Type B pancreatic cell (in vitro differentiated cells): ENCODE measurements at places on chromosomes 1 and 21.

- no peak overlapping the region for H3K27ac ChIP-seq
- no peaks in the 10 kb centered on the region for H3K36me3 ChIP-seq
- peaks cover under 1% of the 10 kb centered on the region for H3K4me1 ChIP-seq
- DNase-seq = no peak
These were observed 359.3 kb downstream of the SMYD3 start for GRCh38 chr1:246147524-246148461.

DNA sequence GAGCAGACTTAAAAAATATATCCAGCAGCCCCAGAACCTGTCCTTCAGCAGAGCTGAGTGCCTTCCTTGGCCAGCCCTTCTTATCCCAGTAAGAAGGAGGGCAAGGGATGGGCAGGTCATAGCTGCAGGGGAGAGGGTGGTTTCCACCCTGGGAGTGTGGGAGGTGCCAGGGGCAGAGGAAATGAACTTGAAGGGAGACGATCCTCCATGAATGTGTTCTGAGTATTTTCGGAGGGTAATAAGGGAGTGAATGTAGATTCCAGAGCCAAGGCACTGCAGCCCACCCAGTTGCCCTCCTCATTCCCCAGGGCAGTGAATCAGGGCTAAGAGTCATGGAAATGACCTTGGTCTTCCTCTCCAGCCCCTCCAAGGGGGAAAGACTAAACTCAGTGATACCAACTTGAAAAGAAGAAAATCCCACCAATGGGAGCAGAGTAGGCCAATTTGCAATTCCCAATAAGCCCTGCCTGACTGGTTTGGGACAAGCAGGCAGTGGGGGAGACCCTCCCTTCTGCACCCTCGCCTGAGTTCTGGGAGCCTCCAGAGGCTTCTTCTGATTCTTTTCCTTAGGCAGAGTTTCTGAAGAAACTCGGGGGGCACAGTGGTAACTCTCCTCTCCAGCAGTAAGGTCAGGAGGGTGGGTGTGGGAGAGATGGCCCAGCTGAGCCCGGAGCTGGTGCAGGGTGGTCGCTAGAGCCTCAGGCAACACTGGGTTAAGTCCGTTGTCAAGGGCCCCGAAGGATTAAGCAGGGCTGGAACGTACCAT is 4.2 kb downstream of the MYOG start:
- DNase-seq = peak; percentile 39
- no peaks in the 10 kb centered on the region for H3K36me3 ChIP-seq

- H3K36me3 ChIP-seq = no peaks in the 10 kb centered on the region
- no peak overlapping the region for H3K27ac ChIP-seq
- no peaks in the 10 kb centered on the region for H3K4me1 ChIP-seq
- H3K27me3 ChIP-seq = peaks cover 7% of the 10 kb centered on the region
- H3K4me3 ChIP-seq = no peak overlapping the region
- no peak for DNase-seq
These were observed 7.6 kb upstream of the XKR8 start for GRCh38 chr1:27952147-27952546.

GRCh38 chr1:114108751-114109255 is 44.9 kb downstream of the SYT6 start:
- peaks cover 31% of the 10 kb centered on the region for H3K27me3 ChIP-seq
- H3K27ac ChIP-seq = no peak overlapping the region
- H3K4me1 ChIP-seq = peaks cover 38% of the 10 kb centered on the region
- H3K36me3 ChIP-seq = no peaks in the 10 kb centered on the region
- no peak for DNase-seq

GRCh38 chr1:71046891-71047634 is 553 bp downstream of the PTGER3 start:
- no peak for DNase-seq
- H3K27ac ChIP-seq = no peak overlapping the region
- H3K4me3 ChIP-seq = peak overlapping the region; percentile 86
- peaks cover 58% of the 10 kb centered on the region for H3K27me3 ChIP-seq

DNA sequence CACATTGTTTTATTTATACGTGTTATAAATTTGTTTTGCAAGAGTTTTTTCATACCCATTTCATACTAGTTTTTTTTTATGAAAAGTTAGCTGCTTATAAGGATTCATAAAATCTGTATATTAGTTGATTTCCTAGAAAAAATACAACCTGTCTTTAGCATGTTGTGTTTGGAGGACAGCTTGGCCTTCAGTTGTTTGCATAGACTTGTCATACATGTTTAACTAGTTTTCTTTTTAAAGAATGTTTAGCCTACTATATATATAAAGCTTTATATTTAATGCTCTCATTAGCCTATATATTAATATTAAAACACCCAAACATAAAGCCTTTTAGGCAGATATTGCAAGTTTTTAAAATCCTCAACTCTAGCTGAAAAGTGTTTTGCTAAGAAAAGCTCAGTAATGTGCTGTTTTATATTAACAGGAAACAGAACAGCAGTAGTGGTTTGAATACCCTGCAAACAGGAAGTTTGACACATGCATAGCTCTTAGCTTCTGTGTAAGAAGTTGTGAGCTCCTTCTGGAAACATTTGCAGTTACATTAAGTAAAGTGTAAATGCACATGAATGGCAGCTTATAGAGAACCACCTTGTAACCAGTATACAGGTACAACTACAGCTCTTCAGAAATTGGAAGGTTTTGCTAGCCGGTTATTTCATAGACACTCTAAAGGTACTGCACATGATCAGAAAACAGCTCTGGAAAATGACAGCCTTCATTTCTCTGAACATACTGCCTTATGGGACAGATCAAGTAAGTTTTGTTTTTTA is at the start of gene PRKACB:
Gene PRKACB (plus strand): TSS at position 476 of the 770 bp plus-strand sequence. CDS start 91 bp downstream, at position 567.
- DNase-seq = no peak
- peaks cover 3% of the 10 kb centered on the region for H3K4me1 ChIP-seq
- peak within 1 kb of the TSS; percentile 59 for H3K27ac ChIP-seq
- no peaks in the 10 kb centered on the region for H3K36me3 ChIP-seq
- H3K4me3 ChIP-seq = no peak within 1 kb of the TSS

GRCh38 chr21:27365394-27365793 is 398.5 kb upstream of the ADAMTS5 start:
- no peaks in the 10 kb centered on the region for H3K36me3 ChIP-seq
- H3K4me1 ChIP-seq = no peaks in the 10 kb centered on the region
- H3K4me3 ChIP-seq = no peak overlapping the region

DNA sequence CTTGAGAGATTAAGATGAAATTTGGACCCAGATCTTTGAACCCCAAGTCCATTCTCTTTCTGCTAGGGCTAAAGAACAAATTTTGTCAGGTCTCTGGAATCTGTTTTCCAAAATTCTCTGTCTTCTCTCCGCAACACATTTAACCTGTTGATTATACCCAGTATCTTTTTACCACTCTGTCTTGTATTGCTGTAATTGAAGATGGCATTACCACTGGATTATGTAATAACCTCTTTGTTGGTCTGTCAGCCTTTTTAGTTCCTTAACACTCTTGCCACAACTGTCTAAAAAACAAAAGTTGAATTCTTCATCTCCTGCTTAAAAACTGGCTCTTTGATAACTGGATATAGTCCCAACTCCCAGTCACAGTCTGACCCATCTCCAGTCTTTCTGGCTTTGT is 3.0 kb downstream of the SRP9 start:
- DNase-seq = no peak
- peak overlapping the region; percentile 66 for H3K4me3 ChIP-seq
- H3K4me1 ChIP-seq = peaks cover 14% of the 10 kb centered on the region
- H3K36me3 ChIP-seq = peaks cover 12% of the 10 kb centered on the region

DNA sequence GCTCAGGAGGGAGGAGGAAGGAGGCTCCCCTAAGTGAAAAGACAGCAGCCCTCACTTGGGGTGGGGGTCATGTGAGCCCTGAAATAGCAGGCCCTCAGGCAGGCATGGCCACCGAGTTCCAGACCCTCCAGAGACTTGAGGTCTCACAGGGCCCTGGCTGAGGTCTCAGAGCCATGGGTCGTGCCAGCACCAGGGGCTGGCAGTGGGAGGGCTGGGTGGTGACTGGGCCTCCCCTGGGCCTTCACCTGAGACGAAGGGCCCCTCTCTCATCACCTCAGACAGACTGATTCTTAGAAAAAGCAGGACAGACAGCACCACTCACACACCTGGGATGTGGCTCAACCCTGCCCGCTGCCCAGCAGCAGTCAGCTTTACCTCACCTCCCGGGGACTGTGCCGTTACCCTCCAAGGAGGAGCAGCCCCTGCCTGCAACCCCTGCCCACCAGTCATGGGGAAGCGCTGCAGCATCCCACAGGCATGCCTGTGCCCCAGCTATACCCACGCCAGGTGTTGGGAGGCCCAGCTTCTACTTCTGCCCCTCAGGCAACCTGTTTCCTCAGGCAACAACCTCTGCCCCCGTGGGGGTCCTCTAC is 42.6 kb upstream of the LRP8 start:
- no peak overlapping the region for H3K4me3 ChIP-seq
- no peaks in the 10 kb centered on the region for H3K36me3 ChIP-seq
- peaks cover 10% of the 10 kb centered on the region for H3K27me3 ChIP-seq
- no peak overlapping the region for H3K27ac ChIP-seq

DNA sequence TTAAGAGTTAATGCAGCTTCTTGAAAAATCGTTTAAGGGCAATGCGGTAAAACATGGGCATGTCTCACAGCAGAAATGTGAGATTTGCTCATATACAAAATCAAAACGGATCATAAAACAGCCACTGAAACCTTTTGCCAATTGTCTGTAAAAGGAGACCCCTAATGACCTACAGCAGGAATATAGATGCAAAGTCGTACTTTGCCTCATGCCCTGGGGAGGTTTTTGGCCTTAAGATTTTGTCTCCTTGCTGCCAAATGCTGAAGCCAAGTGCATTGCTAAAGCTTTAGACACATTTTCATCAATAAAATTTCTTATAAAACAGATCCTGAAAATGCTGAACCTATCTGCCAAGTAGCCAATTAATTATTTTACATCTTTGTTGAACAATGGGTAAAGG is 226.9 kb downstream of the TGFB2 start:
- no peaks in the 10 kb centered on the region for H3K36me3 ChIP-seq
- peaks cover 4% of the 10 kb centered on the region for H3K4me1 ChIP-seq
- H3K27ac ChIP-seq = no peak overlapping the region
- DNase-seq = no peak
- H3K27me3 ChIP-seq = no peaks in the 10 kb centered on the region

DNA sequence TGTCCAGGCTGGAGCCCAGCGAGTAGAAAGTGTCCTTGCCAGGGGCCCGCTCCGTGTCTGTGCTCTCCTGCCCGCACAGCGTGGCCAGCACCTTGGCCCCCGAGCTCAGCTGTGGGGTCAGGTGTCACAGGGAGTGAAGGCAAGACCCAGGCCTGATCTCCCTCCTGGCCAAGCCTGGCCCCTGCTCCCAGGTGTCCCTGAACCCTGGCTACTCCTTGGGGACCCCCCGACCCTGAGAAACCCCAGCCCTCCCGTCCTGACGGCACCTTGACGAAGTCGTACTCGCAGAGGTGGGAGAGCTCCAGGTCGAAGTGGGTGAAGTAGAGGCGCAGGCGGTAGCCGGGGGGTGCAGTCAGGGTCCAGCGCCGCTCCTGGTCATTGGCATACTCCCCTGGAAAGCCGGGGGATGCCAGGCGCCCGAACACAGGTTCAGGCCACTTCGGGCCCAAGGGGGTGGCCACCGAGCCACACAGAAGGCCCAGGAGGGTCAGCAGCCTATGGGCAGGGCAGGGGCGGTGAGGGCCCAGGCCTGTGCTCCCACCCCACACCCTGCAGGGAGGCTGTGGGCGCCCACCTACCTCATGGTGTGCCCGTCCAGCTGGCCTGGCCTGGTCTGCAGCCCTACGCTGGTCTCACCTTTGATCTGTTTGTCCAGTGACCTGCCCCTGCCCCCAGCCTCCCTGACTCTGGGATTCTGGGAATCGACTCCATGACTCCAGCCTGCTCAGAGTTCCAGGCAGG is at the start of gene MASP2:
Gene MASP2 (minus strand): TSS at position 615 of the 741 bp plus-strand sequence. CDS start 32 bp downstream, at position 583.
- H3K4me3 ChIP-seq = no peak within 1 kb of the TSS
- DNase-seq = no peak
- H3K27me3 ChIP-seq = no peaks in the 10 kb centered on the region
- H3K36me3 ChIP-seq = no peaks in the 10 kb centered on the region

GRCh38 chr1:162910161-162910560 is 49.2 kb upstream of the CCDC190 start:
- DNase-seq = no peak
- no peak overlapping the region for H3K27ac ChIP-seq
- no peak overlapping the region for H3K4me3 ChIP-seq

- DNase-seq = no peak
- no peak overlapping the region for H3K4me3 ChIP-seq
- H3K27ac ChIP-seq = no peak overlapping the region
- H3K4me1 ChIP-seq = peaks cover 15% of the 10 kb centered on the region
- peaks cover 7% of the 10 kb centered on the region for H3K36me3 ChIP-seq
- peaks cover 5% of the 10 kb centered on the region for H3K27me3 ChIP-seq
These were observed 3.6 kb downstream of the FAM89A start for GRCh38 chr1:231036416-231036815.

DNA sequence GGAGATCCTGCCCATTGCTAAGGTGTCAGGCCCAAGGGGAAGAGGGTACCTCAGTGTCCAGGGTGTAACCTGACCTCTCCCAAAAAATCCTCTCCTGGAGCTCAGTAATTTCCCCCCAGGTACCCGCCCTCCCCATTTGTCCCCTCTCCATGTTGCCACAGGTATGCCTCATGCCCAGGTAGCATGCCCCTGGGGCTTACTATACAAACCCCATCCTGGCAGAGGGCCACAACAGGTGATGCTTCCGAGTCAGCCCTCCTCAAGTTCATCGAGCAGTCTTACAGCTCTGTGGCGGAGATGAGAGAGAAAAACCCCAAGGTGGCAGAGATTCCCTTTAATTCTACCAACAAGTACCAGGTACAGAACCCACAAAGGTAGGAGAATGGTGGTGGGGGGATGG is 15.7 kb downstream of the ATP1A4 start:
- H3K27me3 ChIP-seq = peaks cover 15% of the 10 kb centered on the region
- H3K4me3 ChIP-seq = no peak overlapping the region
- no peaks in the 10 kb centered on the region for H3K36me3 ChIP-seq
- peaks cover 28% of the 10 kb centered on the region for H3K4me1 ChIP-seq
- no peak overlapping the region for H3K27ac ChIP-seq

- peaks cover 18% of the 10 kb centered on the region for H3K36me3 ChIP-seq
- no peaks in the 10 kb centered on the region for H3K4me1 ChIP-seq
- no peak for DNase-seq
- H3K27ac ChIP-seq = no peak overlapping the region
- no peak overlapping the region for H3K4me3 ChIP-seq
These were observed 12.3 kb downstream of the STXBP3 start for GRCh38 chr1:108758796-108759195.

- H3K4me3 ChIP-seq = no peak overlapping the region
- peaks cover 9% of the 10 kb centered on the region for H3K4me1 ChIP-seq
- DNase-seq = no peak
- peak overlapping the region; percentile 53 for H3K27ac ChIP-seq
These were observed 24.0 kb downstream of the ELAPOR1 start for GRCh38 chr1:109137958-109138357.

GRCh38 chr1:115065021-115065420 is 24.3 kb downstream of the TSPAN2 start:
- no peak overlapping the region for H3K4me3 ChIP-seq
- DNase-seq = no peak
- peaks cover 7% of the 10 kb centered on the region for H3K4me1 ChIP-seq
- peaks cover 7% of the 10 kb centered on the region for H3K36me3 ChIP-seq
- H3K27ac ChIP-seq = peak overlapping the region; percentile 27

DNA sequence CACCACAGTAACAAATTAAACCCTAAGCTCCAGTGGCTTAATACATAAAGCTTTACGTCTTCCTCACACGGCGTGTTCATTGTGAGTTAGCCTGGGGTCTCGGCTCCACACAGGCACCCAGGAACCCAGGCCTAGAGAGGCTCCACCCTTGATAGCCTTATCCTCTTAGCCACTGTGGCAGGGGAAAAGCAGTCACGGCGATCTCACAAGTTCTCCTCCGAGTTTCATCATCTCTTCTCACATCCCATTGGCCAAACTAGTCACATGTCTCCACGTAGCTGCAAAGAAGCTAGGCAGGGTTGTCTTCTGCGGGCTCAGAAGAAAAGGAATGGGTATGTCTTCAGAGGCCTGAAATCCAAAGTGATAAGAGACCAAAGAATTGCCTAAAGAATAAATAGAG is 122.3 kb upstream of the GRIK3 start:
- no peak overlapping the region for H3K4me3 ChIP-seq
- H3K4me1 ChIP-seq = no peaks in the 10 kb centered on the region
- peaks cover 38% of the 10 kb centered on the region for H3K27me3 ChIP-seq
- H3K27ac ChIP-seq = no peak overlapping the region
- peak; percentile 20 for DNase-seq
- H3K36me3 ChIP-seq = no peaks in the 10 kb centered on the region
